ENCODE measurements at places on chromosomes 4 and X. TPM values are rescaled to one million over a fixed set of nuclear protein-coding genes. Genes with fewer than 3 reads are reported as not detected.

Gene BEX2
- total RNA-seq = 0.75 TPM

Gene MAGEC2
- not detected for total RNA-seq

Gene FGF2
- 4.9 TPM for total RNA-seq

Gene SPOCK3
- not detected for total RNA-seq

Gene ANOS1
- total RNA-seq = 4.5 TPM
